Activated naive CD8-positive, alpha-beta T cell treated with anti-CD3 and anti-CD28 coated beads, Interleukin-2, amount 10 ng/mL, durations not matched to agents 7 days and 5 days (primary cell): ENCODE measurements at places on chromosomes 1 and 21.

DNA sequence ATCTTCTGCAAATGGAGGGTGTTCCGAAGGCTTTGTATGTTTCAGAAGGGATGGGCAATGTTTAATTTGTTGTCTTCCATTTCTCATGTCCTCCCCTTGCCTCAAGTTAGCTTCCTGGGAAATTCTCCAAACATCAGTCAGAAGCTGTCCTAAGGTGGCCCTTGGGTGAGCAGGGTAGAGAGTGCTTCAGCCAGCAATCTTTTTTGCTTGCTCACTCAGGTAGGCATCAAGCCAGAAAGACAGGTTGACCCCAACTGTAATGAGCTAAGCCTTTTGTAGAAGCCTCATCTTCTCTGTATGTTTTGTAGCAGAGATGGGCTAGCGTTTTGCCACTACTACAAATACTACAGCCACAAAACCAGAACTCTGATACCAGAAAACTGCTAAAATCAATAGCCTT lies 321.5 kb upstream of the FAM78B start:
- DNase-seq: no peak

GRCh38 chr21:33937146-33937545 lies 21.5 kb upstream of the ATP5PO start:
- DNase-seq: no peak

GRCh38 chr1:20725189-20726117 lies 7.0 kb downstream of the SH2D5 start:
- peak; percentile 28 for DNase-seq

DNA sequence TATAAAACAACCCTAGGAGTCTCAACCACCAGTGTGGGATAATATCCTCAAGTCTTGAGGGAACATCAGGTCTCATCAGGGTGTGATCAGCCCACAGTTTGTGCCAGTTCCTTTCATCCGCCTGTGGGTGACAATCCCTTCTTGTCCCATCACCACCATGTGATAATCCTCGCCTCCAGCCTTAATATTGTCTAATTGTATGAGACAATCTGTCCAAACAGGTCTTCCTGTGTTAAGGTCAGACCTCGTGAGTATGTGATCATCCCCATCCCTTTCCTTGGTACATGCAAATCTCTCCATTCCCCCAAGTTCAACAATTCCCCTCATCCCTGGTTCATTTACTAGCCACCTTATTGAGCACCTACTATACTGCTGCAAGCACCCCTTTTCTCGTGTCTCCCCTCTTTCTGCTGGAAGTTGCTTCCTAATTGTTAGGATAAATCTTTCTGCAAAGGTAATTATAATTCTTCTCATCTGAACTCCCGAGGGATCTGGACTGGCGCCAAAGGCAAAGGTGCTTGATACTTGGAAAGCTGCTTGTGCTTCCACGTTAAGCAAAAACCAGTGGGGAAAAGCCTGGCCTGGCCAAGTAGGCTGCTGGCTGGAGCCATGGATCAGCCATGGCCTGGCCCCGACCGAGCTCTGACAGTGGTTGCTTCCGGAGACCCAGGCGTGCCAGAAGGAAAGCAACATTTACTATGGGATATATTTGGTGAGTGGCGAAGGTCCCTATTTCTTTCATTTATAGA lies 92.5 kb downstream of the RNF220 start:
- DNase-seq: no peak

DNA sequence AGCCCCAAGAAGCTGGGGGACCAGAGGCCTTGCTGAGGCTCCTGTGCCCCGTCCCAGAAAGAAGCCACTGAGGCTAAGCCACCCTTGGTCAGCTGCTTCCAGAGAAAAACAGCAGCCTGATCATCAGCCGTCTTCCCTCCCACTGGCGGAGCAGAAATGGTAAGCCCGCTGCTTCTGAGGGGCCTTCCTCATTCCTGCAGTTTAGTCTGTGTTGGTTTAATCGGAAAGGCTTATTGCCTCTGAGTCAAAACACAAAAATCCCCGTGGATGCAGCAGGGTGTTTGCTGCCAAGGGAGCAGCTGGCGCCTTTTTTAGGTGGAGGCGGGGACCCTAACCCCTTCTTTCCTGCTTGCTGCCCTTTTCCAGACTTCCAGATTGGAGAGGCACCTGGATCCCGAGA lies 33.9 kb downstream of the SPSB1 start:
- no peak for DNase-seq

DNA sequence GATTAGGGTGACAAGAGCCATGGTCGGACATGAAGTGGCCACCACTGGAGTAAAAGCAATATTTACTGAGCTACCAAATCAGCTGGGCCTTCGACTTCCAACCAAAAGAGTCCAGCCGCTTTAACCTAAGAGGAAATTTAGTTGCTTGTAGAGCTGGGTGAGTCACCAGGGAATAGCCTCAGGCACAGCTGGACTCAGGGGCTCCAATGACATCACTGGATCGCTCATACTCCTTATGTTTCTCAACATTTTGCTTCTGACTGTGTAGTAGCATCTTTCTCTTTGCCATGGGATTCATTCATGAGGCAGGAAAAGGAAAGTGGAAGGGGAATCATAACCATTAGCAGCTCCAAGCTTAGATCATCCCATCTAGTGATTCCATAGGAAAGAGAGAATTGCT lies 664.4 kb downstream of the MATN1 start:
- DNase-seq: no peak

DNA sequence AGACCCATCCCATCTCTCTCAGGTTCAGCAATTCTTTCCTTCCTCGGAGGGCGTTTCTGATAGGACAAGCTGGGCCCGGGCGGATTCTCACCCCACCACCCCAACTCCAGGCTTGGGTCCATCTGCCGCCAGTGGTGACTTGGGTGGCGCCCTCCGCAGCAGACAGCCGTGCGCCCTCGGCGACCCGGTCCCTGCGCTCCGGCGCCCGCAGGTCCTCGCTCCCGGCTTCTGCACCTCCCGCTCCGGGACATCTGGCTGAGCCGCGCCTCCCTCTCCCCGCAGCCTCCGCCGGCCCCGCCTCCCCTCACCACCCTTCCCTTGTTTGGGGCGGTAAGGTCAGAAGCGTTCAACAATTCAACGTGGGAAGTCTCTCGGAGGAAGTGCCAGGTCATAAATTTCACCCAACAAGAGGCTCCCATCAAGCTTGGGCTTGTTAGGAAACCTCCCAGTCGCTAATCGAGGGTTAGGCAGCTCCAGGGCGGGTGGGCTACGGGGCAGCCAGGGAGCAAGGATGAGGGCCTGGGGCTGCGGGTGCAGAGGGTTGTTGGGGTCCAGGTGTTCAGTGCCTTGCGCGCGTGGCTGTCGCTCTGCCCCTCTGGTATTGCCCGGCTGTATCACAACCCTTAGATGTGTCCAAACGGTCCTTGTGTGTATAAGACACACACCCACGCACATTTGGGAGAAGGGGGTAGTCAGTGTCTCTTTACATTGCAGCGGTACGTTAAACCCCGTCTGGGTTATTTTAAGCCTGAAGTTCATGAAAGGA lies 39.8 kb downstream of the OLIG1 start:
- DNase-seq: peak; percentile 37

DNA sequence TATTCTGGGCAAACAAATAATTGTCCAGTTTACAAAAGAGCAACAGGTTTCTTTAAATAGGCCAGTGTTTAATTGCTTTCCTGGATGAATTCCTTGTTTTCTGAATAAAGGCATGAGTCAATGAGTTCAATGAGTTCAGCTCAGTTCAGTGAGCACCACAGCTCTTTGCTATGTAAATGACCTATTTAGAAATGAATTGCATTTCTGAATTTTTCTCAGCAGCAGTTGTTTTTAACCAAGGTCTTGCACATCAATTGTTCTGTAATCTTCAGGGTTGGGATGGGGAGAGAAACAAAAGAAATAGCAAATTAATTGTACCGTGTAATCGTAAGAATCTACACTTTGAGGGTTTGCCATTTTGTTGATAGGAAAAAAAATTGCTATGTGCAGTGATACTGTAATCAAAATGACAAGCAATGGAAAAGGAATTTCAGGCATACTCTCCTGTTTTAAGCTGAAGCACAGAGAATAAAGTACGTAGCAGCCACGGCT lies 45.7 kb downstream of the MIS18A start:
- DNase-seq: no peak

DNA sequence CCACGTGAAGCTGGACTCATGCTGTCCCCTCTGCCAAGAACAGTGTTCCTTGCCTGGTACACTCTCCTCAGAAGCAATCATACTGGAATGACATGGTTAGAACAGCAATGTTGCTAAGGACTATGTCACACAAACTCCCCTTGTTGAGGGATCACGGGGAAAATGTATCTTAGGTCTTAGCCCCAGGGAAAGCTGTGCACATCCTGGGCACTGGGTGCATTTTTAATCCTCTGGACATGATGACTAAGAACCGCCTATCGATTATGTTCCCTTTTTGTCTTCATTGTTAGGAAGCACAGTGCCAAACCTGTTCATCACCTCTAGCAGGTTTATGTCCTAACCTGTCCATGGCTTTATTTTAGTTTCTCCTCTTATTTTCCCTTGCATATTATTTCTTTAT lies 115.1 kb downstream of the HIVEP3 start:
- DNase-seq: no peak

DNA sequence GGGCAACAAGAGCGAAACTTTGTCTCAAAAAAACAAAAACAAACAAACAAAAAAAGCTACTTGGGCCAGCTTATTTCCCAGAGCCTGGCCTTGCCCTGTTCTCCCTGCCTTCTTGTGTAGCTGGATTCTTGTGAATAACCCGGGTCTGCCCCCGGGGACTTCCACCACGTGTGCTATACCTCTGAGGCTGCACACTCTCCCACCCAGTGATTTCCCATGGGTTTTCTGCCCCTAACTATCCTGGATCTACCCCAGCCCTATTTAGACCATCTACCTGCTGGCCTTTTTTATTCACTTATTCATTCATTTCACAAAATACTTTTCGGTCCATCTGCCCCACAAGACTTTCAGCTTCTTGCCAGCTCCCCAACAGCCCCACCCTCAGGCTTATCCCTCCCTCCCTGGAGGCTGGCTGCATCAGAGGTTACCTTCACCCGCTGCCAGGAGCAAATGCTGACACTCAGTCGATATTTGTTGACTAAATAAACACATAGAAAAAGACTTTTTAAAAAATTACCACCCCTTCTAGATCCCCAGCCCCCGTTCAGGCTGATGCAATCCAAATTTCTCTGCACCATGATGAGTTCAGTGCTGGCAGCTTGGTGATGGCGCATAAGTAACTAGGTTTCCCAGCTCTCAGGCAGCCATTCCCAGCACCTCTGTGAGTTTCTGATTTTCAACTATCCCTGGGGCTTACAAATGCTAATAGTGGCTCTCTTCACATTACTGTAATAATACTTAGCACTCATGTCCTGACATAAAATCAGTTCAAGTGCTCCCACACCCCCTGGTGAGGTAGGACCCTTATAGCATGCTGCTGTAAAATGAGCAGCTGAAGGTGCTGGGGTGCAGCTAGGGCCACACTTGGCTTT lies 30.7 kb upstream of the TARBP1 start:
- no peak for DNase-seq

DNA sequence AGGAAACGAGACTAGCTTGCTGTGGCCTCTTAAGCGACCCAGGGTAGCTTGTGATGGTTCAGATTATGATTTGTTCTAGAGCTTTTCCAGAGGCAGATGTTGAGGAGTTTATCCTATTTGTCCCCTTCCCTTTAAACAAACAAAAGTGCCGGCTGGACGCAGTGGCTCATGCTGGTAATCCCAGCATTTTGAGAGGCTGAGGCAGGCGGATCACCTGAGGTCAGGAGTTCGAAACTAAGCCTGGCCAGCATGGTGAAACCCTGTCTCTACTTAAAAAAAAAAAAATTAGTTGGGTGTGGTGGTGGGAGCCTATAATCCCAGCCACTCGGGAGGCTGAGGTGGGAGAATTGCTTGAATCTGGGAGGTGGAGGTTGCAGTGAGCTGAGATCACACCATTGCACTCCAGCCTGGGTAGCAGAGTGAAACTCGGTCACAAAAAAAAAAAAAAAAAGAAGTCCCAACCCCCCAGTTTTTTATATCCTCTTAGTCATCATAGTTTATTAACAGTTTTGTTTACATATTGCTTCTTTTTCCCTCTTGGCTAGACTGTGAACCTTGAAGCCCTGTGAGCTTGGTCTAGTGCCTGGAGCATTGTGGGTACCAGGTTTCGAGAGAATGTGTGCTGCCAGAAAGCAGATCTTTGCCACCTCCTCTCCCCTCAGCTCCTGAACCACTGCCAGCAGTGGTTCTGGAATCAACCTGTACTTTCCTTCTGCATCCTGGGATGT lies 29.8 kb downstream of the MAPKAPK2 start:
- DNase-seq: no peak

- no peak for DNase-seq
Measured at GRCh38 chr1:97488530-97488929, 432.3 kb downstream of the DPYD start.

GRCh38 chr1:159307346-159308020 lies 5.3 kb downstream of the FCER1A start:
- DNase-seq: no peak

GRCh38 chr21:26449161-26449560 lies 123.9 kb downstream of the CYYR1 start:
- DNase-seq: no peak

DNA sequence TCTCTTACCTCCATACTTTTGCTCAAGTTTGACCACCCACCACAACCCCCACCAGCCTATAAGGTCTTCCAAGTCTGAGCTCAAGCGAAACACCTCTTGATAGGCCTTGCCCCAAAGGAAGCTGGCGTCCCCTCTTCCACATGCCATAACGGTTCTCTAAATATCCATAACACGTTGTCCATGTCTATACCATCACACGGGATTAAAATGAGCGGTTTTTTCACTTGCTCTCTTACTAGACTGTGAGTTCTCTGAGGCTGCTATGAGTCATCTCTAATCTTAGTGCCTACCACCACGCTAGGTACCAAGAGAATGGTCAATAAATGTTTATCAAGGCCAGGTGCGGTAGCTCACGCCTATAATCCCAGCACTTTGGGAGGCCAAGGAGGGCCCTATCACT lies 41.0 kb downstream of the WASF2 start:
- no peak for DNase-seq

DNA sequence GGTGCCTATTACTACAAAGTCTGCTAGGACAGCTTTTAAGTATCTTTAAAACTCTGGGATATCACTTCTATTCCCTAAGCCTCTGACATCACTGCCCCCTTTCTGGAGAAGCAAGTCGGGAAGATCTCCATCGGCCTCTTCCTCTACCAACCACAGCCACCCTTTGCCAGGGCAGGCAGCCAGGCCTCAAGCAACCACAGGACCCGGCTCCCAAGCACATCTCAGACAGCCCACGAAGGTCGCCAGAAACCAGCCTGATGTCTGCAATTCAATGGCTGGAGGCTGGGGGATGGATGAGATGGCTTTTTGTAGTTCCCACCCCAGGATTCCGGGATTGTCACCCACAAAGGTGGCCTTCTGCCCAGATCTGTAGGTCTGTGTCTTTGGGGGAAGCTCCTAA lies 70.7 kb downstream of the LGR6 start:
- no peak for DNase-seq

- no peak for DNase-seq
Measured at GRCh38 chr1:208171616-208172422, 72.4 kb downstream of the PLXNA2 start.

DNA sequence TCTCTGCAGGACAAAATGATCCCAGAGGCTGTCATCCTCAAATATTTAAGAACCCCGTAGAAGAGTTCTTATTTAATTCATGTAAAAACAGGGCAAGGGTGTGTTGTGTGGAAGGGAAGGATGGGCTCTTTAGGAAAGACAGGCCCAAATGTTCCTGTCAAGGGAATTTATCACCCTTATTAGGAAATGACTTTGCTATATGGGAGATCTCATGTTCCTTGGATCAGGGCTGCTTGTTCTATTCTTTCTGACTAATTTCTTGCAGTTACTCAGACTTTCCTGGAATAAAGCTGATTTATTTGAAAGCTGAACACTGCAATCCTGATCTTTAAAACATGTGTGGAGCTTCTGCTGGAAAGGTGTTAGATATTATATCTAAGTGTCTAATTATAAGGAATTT lies 72.8 kb downstream of the SELENOF start:
- DNase-seq: no peak
